RPMI8226 (cell line): ENCODE measurements at places on chromosomes 4 and X.
A peak's percentile ranks its signal among the peaks of the same experiment; 100 is the strongest.

- no peak for DNase-seq
Measured at GRCh38 chrX:15344106-15344505, 8.8 kb upstream of the PIGA start.

DNA sequence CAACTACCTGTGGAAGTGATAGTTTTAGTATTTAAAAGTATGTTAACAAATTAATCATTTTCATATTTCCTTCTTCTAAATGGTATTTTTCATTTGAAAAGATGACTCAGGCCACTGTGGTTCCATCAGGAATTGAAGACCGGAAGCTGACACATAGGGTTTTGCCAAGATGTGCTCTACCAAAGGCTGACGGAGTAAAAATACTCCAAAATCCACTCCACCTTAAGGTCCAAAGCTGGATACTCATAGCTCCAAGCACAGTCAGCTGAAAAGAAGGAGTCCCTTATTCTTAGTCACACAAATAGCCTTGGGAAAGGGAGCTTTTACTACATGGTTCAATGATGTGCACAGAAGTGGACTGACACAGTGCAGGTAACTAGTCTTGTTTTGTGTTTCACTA lies 472.0 kb downstream of the ARAP2 start:
- DNase-seq: no peak

GRCh38 chr4:3391422-3391821 lies 50.3 kb upstream of the HGFAC start:
- DNase-seq: no peak

- DNase-seq: no peak
Measured at GRCh38 chr4:95129031-95129430, 371.3 kb downstream of the BMPR1B start.

GRCh38 chr4:1219566-1219950 lies 29.4 kb downstream of the CTBP1 start:
- no peak for DNase-seq

DNA sequence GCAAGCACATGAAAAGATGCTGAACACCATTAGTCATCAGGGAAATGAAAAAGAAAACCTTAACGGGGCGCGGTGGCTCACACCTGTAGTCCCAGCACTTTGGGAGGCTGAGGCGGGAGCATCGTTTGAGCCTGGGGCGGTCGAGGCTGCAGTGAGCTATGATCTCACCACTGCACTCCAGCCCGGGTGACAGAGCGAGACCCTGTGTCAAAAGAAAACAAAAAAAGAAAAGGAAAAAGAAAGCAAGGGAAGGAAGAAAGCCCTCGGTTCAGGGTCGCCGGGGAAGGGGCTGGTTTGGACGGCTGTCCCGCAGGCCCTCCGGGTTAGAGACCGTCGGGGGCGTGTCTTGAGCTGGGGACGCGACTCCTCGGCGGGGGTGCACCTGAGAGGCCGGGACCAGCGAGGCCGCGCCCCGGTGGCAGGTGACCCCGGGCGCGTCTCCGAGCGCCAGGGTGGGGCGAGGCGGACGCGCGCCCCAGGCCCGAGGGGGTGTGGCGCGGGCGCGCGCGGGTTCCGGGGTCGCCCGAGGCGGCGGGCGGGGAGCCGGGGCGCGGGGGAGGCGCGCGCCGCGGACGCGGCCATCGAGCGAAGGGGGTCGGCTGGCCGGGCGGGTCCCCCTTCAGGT lies 478 bp upstream of the PLXNA3 start:
- DNase-seq: peak; percentile 60

GRCh38 chrX:40871385-40872082 lies 136.2 kb upstream of the MED14 start:
- DNase-seq: no peak

DNA sequence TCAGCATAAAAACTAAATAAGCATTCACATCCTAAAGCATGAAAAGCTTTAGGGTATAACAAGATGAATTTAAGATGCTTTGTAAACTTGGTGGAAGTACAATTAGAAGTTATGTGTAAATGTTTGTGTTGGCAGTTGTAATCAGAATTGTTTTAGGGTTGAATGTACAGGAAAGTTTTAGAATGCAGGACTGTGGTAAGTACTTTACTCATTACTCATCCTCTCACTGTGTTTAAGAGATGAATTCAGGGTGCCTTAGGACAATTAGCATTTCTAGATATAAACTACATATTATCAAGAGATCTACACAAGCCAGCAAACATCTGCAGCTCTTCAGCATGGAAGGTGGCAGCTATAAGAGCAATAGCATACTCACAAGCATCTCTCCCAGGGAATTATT lies 77.5 kb upstream of the ELOVL6 start:
- DNase-seq: no peak

- no peak for DNase-seq
Measured at GRCh38 chrX:154403858-154404257, 5.2 kb downstream of the DNASE1L1 start.

DNA sequence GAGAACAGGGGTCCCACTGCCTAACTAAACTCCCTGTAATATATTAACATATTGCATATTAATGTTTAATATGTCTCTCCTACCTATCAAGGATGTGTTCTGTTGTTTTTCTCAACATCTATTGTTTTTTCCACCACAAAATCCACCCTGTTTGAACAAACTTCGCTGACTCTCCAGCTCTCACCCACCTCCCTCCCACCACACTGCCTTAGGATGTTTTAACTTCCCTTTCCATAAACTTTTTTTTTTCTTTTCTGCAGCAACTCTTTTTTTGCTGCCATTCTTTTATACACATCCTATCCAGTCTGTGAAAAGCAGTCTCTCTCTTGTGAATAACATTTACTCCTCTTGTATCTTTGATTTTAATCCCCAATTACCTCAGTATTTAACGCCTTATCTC lies 226.1 kb downstream of the PCDH7 start:
- DNase-seq: no peak

DNA sequence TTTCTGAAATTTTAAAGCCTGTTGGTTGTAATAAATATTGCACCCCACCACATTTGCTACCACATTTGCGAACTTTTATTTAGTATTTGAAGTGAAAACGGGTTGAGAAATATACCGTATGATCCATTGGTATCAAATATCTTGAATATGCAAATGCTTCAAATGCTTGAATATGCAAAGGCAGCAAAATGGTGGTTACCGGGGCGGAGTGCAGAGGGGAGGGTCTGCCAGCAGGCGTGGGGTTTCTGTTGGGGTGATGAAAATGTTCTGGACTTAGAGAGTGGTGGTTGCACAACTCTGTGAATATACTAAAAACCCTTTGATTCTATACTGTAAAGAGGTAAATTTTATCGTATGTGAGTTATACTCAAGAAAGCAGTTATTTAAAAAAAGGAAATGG lies 35.3 kb downstream of the SHROOM2 start:
- DNase-seq: no peak

GRCh38 chr4:73187325-73187724 lies 71.3 kb downstream of the ANKRD17 start:
- no peak for DNase-seq

DNA sequence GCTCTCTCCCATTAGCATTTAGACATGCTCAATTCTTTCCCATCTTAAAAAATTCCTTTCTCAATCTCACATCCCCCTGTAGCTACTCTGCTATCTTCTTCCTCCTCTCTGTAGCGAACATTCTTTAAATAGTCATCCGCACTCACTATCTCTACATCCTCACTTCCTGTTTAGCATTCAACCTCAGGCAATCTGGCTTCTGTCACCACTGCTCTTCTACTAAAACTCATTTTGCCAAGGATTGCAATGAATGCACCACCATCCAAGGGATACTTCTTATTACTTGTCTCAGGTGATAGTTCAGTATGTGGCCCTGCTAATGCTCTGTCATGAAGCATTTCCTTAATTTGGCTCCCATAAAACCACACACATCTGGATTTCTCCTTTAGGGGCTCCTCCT lies 10.9 kb upstream of the TET2 start:
- DNase-seq: no peak

- no peak for DNase-seq
Measured at GRCh38 chrX:72621625-72622485, 49.2 kb upstream of the HDAC8 start.

DNA sequence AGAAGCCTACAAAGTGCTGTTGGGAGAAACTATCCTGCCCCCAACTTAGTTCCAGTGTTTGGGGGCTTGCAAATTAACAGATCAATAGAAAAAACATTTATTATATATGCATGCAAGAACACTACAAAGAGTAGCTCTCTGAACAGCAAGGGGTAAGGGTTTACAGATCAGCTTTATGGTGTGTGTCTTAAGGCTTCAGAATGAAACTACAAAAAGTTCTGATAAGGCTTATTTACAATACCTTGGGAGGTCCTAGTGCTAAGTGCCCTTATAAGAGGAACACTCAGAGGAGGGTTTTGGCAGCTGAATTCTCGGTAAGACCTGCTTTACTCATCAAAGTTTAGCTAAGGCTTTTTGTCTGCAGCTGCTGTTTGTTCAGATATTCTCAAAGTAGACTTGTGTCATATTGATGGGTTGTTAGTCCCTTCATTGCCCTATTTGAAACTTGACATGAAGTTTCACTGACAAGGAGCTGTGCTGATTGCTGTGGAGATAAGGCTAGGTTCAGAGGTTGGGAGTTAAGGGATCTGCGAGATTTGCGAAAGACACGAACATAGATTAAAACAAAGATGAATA lies 7.7 kb downstream of the ERVMER34-1 start:
- DNase-seq: no peak

DNA sequence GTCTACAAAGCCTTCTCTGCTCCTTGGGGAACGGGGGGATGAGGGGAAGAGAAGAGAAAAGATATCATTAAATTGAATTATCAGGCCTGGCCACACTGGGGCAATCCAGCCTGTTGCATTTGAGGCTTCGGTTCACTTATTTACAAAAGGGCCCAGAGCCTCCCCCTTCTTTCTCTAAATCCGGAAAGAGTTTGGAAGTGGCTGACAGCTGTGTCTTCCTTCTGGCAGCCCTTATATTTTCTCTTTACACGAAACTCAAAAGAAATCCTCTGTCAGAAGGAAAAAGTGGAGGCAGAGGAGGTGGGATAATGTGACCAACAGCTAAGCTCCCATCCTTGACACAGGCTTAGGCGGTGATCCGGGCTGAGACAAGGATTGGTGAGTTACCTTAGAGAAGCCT lies 158.3 kb upstream of the TAPT1 start:
- no peak for DNase-seq

DNA sequence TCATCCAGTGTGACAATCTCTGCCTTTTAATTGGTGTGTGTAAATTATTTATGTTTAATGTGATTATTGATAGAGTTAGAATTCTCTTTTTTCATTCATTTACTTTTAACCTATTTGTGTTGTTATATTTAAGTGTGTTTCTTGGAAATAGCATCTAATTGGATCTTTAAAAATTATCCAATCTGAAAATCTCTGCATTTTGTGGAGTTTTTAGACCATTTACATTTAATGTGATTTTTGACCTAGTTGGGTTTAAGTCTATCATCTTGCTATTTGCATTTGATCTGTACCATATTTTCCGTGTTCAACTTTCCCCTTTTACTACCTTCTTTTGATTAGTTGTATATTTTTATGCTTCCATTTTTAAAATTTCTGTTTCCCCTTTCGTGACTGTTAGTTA lies 71.3 kb downstream of the TENM3 start:
- no peak for DNase-seq

DNA sequence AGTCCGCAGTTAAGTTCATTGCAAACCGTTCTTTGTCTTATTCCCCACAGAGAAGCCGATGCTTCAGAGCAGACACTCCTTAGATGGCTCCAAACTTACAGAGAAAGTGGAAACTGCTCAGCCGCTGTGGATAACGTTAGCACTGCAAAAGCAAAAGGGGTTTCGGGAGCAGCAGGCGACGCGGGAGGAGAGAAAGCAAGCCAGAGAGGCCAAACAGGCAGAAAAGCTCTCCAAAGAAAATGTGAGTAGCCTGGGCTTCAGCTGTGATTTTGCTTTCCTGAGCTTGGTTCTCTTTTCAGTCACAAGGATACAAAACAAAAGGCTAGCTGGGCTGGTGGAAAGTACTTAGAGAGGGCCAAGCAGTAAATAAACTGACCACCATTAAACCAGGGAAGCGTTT lies 64.0 kb downstream of the AASDH start:
- no peak for DNase-seq

- DNase-seq: no peak
Measured at GRCh38 chr4:138199568-138200235, 42.4 kb downstream of the SLC7A11 start.

DNA sequence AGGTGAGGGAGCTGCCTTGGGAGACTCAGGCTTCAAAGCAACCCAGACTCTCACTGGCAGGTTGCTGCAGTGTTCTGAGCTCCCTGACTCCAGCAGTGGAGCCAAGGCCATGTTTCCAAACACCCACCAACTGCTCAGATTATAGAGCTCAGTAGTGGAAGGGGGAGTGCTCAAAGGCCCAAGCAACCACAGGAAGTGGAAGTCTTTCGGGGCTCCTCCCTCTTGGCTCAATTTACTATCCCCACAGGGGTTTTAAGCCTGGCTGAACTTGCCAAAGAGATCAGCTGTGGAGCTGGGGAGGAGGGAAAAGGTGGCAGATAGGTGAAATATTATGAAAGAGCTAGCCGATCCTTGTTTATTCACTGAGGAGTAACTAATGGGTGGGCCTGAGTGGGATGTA lies 82.5 kb downstream of the HPRT1 start:
- peak; percentile 36 for DNase-seq

GRCh38 chrX:120604361-120604782 lies 471 bp downstream of the MCTS1 start:
- DNase-seq: peak; percentile 39

GRCh38 chr4:71497078-71497477 lies 158.3 kb downstream of the SLC4A4 start:
- DNase-seq: no peak

DNA sequence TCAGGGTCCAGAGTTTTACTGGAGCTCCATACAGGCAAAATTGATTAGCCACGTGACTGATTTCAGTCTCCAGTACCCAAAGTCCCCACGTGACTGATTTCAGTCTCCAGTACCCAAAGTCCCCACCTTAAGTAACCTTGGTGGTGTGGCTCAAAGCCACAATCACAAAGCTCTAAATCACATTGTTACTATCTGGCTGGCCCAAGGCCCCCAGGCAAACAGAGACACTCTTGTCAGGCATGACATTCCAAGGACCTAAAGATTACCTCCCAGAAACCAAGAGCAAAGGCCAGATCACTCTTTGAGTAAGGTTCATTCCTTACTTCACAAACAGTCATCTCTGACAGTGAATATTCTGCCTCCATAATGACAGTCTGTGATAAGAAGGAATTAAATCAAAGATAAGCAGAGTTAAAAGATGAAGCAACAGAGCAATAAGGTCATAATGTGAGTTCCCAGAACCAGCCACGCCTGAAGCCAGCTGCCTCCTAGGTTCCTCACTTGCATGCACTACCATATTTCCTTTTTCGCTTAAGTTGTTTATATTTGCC lies 78.5 kb downstream of the ANXA3 start:
- no peak for DNase-seq
